ENCODE measurements at places on chromosomes 4 and X.

GRCh38 chr4:101670897-101671296 lies 119.6 kb upstream of the BANK1 start:
- no peak for DNase-seq

DNA sequence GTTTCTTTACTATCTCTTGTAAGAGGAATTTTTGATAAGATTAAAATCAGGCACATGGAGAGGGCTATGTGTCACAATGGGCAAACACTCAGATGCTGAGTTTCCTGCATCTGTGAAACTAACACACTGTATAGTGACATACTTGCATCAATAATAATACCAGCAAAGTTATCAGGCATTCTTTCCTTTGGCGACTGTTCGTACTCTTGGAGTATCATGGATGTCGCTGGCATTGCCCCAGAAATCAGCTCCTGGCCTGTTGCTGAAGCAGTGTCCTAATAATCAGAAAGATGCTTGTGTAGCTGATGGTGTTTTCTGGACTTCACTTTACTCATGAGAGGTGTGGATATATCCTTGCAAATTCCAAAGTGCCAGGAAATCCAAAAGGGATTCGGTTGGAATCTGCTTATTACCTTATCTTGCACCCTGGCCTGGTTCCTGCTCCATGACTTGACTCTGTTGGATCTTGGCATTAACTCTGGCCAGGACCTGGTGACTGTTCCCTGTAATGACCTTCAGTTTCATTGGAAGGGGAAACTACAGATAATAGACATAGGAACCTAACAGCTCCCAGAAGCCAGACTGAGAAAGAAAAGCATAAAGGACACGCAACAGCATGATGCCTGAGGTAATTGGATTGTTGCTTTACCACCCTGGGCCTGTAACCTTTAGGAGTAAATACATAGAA lies 762.5 kb upstream of the GRIA3 start:
- no peak for DNase-seq

- DNase-seq: no peak
Observed at GRCh38 chr4:4247696-4248028, 361 bp downstream of the TMEM128 start.

GRCh38 chrX:66005830-66006449 lies 33.9 kb downstream of the VSIG4 start:
- DNase-seq: no peak

DNA sequence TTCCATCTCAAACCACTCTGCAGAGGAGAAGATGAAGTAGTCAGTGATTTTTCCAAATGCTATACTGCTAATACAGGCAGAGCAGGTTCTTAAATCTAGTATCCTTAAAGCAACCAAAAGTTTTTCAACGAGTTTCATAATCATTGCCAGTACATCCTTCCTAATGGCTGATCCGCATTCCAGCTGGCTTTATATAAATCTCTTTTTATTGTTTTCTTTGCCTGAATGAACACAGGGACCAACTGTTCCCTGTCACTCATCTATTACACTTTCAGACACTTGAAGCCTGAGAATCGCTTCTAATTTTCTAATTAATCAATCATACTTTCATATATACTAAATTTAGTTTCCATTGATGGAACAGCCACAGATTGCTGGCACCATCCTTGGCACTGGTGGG lies 508.6 kb downstream of the RAB28 start:
- DNase-seq: no peak

GRCh38 chr4:32826169-32826568 lies 2106.0 kb downstream of the PCDH7 start:
- no peak for DNase-seq

GRCh38 chrX:10017872-10018271 lies 50.7 kb downstream of the CLDN34 start:
- no peak for DNase-seq

DNA sequence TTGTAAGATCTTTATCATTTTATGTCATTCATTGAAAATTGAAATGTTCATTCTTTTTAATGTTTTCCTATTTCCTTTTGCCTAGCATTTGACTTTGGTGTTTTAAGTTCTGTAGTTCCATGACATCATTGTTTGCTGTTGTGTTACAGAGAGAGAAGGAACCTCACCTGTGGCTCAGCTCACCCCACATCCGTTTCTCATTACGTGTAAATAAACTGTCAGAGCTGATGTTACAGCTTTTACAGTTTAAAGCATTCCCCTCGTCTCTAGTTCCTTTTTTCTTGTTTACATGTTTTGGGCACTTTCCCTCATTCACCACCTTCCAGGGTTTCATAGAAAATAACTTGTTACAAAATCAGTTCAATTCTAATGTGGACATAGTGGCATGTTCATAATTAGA lies 137.2 kb downstream of the FNIP2 start:
- DNase-seq: no peak

- no peak for DNase-seq
Observed at GRCh38 chr4:53961351-53961750, 103.1 kb downstream of the CHIC2 start.

DNA sequence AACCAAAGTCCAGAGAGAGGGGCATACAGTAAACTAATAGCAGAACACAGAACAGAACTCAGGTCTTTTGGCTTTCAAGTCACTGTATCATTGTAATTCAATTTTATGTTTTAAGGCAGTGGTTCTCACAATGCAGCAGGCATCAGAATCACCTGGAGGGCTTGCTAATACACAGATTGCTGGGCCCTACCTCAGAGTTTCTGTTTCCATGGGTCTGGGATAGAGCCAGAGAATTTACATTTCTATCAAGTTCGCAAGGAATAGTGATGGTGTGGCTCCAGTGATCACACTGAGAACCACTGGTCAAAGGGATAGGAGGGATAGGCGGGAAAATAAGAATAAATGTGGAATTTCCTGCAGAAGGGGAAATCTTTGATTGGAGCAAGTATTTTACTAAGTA lies 36.7 kb downstream of the LANCL3 start:
- DNase-seq: no peak

DNA sequence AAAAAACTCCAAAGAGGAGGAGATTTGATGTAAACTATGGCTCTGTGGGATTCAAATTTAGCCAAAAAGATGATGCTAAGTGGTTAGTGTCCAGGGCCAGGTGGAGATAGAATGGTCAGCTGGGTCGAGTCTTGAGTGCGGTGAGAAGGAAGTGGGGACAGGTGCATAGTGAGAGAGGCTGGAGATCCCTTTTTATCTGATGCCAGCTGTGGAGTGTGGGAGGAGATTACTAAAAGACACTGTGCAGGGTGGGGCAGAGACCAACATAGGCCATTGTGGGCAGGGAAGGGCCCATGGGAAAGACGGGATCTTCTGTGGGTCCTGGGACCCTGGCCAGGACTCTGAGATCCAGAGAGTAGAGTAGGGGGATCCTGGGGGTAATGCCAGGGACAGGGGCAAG lies 34.6 kb upstream of the LEF1 start:
- no peak for DNase-seq

DNA sequence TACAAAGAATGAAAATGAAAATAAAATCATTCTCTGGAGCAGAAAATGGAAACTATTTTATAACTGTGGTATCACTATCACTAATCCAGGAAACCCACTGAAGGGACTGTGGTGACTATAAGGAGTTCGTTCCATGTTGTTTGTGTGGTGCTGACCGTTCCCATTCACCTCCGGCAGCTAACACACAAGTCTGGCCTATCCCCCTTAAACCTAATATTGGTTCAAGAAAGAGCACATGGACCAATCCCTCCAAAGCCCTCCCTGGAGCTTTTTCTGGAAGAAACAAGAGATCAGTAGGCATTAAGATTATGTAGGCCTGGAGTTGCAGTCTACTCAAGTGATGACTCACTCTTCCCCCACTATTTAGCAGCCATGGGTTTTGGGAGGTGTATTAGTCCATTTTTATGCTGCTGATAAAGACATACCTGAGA lies 25.9 kb upstream of the FAM241A start:
- DNase-seq: no peak

DNA sequence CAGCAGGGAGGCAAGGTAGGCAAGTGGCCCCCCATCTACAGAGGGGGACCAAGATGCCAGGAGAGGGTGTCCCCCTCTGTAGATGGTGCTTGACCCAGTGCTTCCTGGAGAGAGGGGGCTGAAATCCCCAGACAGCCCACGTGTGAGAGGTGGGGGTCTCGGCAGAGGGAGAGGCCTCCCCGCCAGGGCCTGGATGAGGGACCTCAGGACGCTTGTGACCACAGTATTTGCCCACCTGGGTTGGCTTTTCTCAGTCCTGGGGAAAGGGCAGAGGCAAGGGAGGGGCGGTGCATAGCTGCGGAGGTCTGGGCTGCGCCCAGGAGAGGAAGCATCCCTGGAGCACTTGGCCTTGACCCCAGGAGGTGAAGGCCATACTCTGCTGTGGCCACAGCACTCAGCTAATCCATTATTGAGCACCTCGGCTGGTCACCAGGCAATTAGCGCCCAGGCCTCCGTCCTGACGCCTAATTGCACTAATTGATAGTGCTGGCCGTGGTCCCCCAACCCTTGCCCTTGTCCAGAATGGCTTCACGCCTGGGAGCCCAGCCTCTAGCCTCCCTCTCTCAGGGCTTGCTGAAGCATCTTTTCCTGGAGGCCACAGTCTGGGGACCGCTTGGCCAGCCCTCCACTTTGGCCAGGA lies 30.7 kb downstream of the HMX1 start:
- DNase-seq: no peak

GRCh38 chr4:141448490-141448889 lies 187.9 kb upstream of the IL15 start:
- no peak for DNase-seq

GRCh38 chr4:137309424-137309823 lies 222.9 kb downstream of the PCDH18 start:
- no peak for DNase-seq

- DNase-seq: no peak
Observed at GRCh38 chrX:9301836-9302235, 163.0 kb upstream of the TBL1X start.

GRCh38 chr4:178836865-178837264 lies 1394.6 kb upstream of the AGA start:
- DNase-seq: no peak

DNA sequence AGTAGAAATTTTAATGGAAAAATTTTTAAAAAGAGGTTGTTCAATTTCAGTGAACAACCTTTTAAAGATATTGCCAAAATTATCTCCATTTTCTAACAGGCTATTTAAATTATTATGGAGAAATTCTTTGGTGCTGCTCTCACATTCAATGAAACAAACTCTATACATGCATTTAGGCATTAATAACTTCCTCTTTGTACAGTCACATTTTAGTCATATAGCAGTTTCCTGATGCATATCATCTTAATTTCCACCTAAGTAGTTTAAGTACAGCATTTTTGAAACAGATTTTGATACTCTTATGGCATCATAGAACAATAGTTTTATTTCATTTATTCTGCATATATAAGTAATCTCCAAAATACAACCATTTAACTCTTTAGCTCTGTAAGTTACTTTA lies 500.1 kb downstream of the STPG2 start:
- DNase-seq: no peak

- no peak for DNase-seq
Observed at GRCh38 chr4:140281828-140282552, 91.5 kb upstream of the SCOC start.

DNA sequence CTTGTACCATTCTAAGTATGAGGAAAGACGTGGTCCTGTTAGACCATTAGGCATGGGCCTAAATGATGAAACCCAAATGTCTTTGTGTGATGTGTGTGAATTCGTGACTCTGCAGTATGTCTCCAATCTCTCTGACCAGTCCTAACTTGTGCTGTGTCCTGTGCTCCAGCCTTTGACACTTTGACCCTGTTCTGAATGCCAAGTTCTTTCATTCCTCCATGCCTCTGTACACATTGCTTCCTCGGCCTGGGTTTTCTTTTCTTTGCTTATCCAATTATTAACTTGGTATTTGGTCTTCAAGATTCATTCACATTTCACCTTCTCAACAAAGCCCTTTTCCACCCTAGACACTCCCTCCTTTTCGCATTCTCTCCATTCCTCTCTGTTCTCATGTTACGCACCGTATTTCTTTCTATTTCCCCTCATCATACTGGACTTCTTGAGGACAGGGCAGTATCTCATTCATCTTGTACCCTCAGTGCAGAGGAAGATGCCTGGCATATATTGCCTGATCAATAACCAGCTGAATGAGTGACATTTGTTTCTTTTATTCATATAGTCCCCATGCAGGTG lies 138.7 kb downstream of the F11 start:
- no peak for DNase-seq

- no peak for DNase-seq
Observed at GRCh38 chrX:138718941-138719340, 7.4 kb upstream of the FGF13 start.

DNA sequence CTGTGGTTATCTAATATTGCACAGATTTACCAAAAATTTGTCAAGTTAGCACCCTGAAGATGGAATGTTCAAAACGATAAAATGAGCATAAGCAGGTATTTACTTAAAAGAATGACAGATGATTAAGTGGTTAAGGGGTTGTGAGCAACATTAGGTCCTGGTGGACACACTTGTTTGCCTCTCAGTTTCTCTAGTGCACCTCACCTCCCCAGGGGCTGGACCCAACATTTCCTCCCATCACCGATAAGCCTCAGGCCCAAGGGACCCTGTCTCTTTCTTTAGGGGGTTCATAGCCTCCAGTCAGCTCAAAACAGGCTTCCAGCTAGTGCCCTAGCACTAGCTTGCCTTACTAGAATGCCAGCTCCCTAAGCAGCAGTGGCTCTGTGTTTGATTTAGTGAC lies 88.0 kb downstream of the ATP11C start:
- DNase-seq: no peak

DNA sequence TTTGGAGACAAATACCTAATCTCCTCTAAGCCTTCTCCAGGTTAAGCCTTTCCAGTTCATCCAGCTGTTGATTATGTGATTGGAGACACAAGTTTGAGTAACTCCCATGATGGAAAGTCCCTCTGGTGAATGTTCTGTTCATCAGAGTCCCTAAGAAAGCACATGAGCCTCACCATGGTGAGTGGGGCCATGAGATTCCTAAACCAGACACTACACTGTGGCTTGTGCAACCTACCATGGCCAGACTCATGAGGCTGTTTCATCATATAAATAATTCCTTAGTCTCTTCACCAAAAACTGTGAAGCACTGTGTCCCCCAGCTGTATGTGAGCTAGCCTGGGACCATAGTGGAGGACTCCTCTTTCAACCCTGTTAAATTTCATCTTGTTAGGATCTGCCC lies 14.4 kb downstream of the PKD2 start:
- no peak for DNase-seq

GRCh38 chr4:103086551-103086950 lies 10.0 kb upstream of the SLC9B2 start:
- no peak for DNase-seq

DNA sequence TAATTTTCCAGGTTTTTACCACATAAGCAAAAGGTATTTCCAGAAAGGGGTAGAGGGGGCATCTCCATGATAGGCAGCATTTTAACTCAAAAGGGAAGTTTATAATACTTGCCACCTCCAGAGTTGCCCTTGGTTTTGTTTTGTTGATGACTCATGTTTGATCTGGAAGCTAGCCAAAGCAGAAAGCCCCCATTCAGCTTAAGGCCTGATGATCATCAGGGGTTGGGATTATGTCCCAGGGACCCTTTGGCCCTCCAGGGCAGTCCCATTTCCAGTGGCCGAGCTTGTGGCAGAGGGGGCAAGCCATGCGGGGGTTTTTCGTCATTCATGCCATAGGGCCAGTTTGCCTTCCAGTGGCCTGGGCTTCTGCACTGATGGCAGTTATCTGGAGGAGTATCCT lies 143.0 kb upstream of the PLAC1 start:
- no peak for DNase-seq

- no peak for DNase-seq
Observed at GRCh38 chrX:120476714-120477113, 7.6 kb upstream of the LAMP2 start.

Data from omental fat pad (tissue), 4 donors.